ENCODE measurements at places on chromosomes 16 and 17. TPM values are rescaled to one million over a fixed set of nuclear protein-coding genes. Genes with fewer than 3 reads are reported as not detected.

Gene STH
- not detected for total RNA-seq

Gene ADAM11
- total RNA-seq = 0.16 TPM

Gene PLK1
- total RNA-seq = 54.1 TPM

Gene RGS9
- total RNA-seq = 1.6 TPM

Gene SCARF1
- 0.56 TPM for total RNA-seq
